Muscle of arm (tissue), 14 donors: ENCODE measurements at places on chromosomes 1 and 21. TPM values are rescaled to one million over a fixed set of nuclear protein-coding genes. Genes with fewer than 3 reads are reported as not detected.

GRCh38 chr1:10232163-10232562, 21.8 kb downstream of the KIF1B start:
- DNase-seq = no peak

DNA sequence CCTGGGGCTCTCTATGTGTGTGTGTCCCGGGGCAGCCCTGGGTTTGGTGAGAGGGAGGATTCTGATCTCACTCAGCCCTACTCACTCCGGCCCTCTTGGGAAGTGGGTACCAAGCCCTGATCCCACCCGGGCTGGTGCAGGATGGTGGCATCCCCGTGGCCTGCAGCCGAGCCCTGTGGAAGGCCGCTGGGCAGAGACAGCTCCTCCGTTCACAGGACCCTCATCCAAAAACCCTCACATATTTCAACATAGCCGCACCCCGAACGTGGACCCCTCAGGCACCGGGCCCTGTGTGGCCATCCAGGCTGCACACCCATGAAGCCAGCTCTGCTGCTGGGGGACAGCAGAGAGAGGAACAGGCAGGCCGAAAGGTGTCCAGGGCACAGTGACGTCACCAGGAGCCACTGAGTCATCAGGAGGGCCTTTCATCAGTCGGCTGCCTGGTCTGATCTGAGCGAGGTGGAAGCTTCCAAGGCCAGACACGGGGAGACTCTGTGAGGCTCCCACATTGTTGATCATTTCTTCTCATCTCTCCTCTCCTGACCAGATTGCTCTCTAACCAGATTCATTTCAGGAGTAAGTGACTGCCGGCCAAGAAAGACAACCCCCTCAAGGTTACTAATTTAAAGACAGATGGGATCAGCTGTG, 16.2 kb upstream of the GPR157 start:
- no peak for DNase-seq

DNA sequence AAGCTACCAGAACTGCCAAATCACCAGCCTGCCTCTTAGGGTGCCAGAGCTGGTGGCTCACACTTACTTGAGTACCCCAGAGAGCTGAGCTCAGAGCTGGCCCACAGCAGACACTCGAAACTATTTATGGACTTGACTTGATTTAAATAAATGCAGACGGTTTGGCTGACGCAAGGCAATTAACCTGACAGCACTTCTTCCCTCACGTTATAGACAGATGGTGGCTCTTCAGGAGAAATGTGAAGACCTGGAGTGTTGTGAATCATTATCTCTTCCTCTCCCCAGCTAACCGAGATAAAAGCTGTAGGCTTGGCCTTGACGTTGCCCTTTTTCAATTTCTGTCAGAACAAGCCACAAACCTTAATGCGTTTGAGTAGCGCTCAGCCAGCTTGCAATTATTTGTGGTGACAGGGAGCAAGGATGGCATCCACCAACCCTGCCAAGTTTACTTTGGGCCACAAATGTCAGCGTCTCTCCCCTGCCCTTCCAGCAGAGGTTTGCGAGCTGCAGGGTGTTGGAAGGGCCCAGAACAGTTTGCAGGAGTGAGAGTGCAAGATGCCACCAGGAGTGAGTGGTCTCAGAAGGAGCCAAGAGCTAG, 34.0 kb upstream of the BCAR3 start:
- DNase-seq = no peak

- no peak for DNase-seq
Measured at GRCh38 chr21:26388731-26389231, 184.3 kb downstream of the CYYR1 start.

- no peak for DNase-seq
Measured at GRCh38 chr1:31694964-31695313, 8.9 kb downstream of the COL16A1 start.

GRCh38 chr1:167173516-167174184, 47.0 kb upstream of the POU2F1 start:
- no peak for DNase-seq

- no peak for DNase-seq
Measured at GRCh38 chr1:21157054-21157453, 19.6 kb downstream of the EIF4G3 start.

DNA sequence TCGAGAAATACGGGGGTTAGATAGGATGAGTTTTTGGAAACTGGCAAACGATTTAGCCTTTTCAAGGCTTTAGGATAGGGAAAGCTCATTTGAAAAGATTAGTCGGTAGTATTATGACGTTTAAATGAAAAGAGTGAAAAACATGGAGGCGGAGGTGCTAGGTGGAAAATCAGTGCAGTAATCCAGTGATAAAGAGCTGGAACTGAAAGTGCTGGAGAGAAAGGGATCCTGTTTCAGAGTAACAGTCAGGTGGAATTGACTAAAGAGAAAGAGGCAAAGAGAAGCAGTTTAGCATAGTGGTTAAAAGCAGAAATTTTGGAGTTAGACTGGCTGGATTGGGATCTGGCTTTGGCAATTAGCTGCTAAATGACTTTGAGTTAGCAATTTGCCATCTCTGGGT, 945 bp downstream of the WDR3 start:
- no peak for DNase-seq

GRCh38 chr21:37636152-37636860, 269.7 kb downstream of the DYRK1A start:
- DNase-seq = no peak

- no peak for DNase-seq
Measured at GRCh38 chr1:84280912-84281311, 20.6 kb upstream of the SAMD13 start.

- DNase-seq = no peak
Measured at GRCh38 chr1:78464449-78464891, 26.3 kb upstream of the PTGFR start.

- DNase-seq = no peak
Measured at GRCh38 chr1:46812996-46813857, 14.4 kb downstream of the CYP4B1 start.

DNA sequence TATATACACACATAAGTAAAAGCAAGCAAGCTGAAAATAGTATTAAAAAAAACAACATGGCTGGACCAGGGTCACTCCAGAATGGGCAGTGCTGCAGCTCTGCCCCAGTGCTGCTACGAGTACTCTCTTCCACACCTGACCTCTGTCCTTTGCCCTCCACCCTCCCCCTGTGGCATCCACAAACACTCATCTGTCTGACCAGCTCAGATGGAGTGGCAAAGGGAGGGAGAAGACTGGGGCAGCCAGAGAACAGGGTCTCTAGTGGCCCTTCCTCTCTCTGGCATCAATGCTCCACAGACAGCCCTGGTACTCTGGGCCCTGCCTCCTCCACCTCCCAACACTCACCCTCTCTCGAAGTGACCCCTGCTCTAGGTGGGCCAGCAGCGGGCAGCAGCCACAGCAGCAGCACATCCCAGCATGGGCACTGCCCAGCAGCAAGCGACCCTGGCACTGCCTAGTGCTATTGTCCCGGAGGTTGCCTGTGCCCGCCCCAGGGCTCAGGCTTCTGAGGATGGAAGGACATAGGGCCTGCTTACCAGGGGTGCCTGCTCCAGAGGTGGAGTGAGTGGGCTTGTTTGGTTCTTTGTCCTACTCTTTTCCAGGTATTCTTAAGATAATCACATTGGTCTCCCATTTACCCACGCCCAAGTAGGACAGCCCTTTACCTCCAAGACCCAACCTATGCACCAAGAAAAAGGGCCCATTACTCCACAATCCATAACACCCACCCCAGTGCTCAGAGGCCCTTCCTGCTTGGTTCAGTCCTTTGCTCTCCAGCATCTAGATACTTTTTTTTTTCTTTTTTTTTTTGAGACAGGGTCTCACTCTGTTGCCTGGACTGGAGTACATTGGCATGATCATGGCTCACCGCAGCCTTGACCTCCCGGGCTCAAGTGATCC, 6.2 kb downstream of the ARHGEF2 start:
- DNase-seq = no peak

- no peak for DNase-seq
Measured at GRCh38 chr1:68197891-68198290, 34.4 kb downstream of the WLS start.

- DNase-seq = no peak
Measured at GRCh38 chr1:111334169-111334568, 43.5 kb downstream of the CHIA start.

- DNase-seq = no peak
Measured at GRCh38 chr21:45295576-45296365, 8.1 kb upstream of the POFUT2 start.

- no peak for DNase-seq
Measured at GRCh38 chr21:14480411-14481031, 65.6 kb downstream of the SAMSN1 start.

GRCh38 chr1:214199585-214199984, 81.4 kb upstream of the SMYD2 start:
- no peak for DNase-seq

- no peak for DNase-seq
Measured at GRCh38 chr1:204959374-204959773, 83.6 kb upstream of the CNTN2 start.

DNA sequence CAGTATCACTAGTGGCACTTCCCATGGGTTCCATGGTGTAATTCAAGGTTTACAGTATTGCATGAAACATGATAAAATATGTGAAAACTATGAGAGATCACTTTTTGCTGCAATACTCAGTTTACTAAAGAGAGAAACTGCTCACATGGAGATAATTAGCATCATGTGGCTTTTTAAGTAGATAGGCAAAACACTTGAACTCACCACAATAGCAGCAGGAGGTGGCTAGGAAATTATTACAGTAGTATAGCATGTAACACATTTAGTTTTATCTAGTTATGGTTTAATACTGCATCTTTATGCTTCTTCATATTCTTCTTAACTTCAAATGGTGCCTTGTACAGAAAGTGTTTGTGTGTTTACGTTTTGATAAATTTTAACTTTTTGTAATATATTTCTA, 698.5 kb upstream of the BRINP3 start:
- DNase-seq = no peak

- DNase-seq = no peak
Measured at GRCh38 chr1:25774206-25774803, 25.7 kb upstream of the SELENON start.

GRCh38 chr21:29385934-29386520, 87.3 kb downstream of the BACH1 start:
- DNase-seq = no peak

GRCh38 chr1:200359610-200360163, 50.1 kb downstream of the ZNF281 start:
- no peak for DNase-seq

GRCh38 chr1:55604179-55604578, 389.0 kb upstream of the USP24 start:
- DNase-seq = no peak

DNA sequence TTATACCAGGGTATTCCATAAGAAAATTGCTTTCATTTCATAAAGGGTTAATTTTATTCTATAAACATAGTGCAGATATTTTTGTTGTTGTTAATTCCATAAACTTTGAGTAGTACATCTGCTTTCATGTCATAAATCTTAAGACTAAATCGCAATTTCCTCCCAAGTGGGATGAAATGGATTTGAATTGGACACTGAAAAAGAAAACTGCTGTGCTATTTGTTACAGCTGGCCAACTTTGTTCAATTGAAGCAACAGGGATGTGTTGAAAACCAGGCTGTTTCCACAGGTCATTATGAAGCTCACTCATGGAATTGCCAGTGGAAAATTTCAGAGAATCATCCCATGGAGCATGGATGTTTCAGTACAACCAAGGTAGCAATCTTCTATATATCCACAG, 252.5 kb upstream of the RGS18 start:
- DNase-seq = peak; percentile 70

DNA sequence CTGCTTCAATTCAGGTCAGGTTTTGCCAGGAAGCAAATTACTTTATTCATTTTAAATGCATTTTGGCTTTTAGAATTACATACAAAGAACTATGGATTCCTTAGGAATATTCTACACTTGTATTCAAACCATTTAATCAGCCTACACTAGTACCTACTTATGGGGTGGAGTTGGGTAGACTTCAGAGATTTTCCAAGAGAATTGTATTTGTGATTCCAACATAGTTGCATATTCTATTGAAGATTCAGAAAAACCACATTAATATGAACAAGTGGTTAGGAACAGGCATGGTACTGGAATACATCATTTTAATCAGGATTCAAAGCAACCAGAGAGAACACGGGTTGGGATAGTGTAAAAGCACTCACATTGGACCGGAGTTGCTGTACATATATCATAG, 33.4 kb downstream of the LUZP1 start:
- DNase-seq = no peak

Gene FAM110D
- 0.56 TPM for polyA plus RNA-seq

Gene EDN2
- 8.4 TPM for polyA plus RNA-seq

Gene TNFRSF18
- polyA plus RNA-seq = not detected

Gene PTGFRN
- polyA plus RNA-seq = 144 TPM

Gene CNIH3
- polyA plus RNA-seq = 3.4 TPM

Gene KCNH1
- polyA plus RNA-seq = 0.19 TPM

Gene C1QC
- polyA plus RNA-seq = 26.8 TPM

Gene MATN1
- not detected for polyA plus RNA-seq

Gene BSND
- polyA plus RNA-seq = not detected
